ENCODE measurements at places on chromosomes 1 and 21.
A peak's percentile ranks its signal among the peaks of the same experiment; 100 is the strongest.

DNA sequence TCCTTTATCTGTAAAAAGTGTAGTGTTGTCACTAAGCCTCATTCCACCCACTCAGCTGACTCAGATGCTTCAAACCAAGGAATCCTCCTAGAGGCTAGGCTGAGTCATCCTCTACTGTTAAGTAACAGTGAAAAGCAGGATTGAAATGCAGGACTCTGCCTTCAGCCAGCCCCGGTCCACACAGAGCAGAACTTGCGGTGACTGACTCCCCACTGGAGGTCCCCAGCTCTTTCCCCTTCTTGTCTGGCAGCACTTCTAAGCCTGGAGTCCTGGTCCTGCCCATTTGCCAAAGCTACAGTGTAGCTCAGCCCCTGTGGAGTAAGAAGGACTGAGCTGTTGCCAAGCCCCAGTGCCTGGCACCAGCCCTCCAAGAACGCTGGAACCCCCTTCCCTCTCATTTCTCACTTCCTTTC, 1.7 kb downstream of the RAB7B start:
- DNase-seq, result peak; percentile 39

GRCh38 chr1:229087339-229087738, 183.6 kb upstream of the RAB4A start:
- no peak for DNase-seq

DNA sequence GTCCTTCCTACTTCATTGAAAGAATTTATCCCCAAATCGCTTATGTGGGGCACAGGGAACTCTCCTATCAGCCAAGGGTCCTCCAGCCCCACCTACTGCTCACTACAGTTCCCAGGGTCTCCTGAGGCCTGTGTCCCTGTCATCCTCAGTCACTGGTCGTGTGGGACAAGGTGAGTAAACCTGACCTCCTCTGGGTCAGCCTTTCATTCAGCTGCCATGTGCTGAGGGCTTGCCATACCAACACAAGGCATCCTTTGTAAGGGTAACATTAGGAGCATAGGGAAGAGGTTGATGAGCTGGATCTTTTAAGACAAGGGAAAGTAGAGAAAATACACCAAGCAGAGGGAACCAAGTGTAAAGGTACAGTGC, 11.2 kb upstream of the SNAPIN start:
- DNase-seq, result no peak

- no peak for DNase-seq
These were observed 28.3 kb upstream of the LY9 start for GRCh38 chr1:160767395-160768294.

DNA sequence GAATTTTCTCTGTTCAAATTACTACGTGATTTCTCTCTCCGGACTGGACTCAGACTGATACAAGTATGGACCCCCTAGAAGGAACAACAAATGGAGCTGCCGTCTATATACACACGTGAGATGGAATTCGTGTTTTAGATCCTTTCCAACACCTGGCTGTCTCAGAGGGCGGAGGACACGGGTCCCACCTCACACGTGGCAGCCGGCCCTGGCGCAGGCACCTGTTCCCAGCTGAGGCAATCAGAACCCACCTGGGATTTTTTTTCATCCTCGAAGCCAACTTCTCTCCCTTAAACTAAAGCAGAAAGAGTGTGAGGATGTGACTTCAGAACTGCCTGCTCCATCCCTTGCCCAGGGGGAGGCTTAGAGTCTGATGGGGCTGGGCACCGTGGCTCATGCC, 34.1 kb upstream of the SCCPDH start:
- DNase-seq, result no peak

DNA sequence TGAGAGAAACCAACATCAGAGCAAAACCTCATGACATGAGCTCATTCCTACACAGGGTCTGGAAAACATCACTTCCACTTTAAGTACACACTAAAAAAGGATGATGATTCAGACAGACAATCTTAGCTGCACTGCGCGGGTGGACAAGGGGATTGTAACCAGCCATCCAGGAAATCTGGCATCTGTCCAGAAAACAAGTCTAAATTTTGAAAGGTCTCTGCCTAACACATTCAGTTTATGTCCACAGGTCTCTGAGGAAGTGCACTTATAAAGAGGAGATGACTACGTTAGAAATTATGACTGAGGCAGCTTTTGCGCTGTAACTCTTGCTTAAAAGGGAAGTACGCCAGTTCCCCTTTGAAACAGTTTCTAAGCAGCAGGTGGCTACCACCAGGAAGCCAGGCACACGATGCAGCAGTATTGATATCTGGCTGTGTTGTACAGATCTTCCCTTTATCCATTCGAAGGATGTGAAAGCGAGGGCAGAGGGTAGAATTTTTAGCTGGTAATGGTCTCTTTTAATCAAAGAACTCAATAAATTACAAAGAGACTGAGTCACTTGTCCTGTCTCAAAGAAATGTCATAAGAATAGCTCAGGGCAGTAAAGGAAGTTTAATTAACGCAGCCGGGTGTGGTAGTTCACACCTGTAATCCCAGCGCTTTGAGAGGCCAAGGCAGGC, 128.0 kb downstream of the SETD4 start:
- no peak for DNase-seq

- DNase-seq, result no peak
These were observed 20.2 kb upstream of the FAM131C start for GRCh38 chr1:16093611-16094010.

DNA sequence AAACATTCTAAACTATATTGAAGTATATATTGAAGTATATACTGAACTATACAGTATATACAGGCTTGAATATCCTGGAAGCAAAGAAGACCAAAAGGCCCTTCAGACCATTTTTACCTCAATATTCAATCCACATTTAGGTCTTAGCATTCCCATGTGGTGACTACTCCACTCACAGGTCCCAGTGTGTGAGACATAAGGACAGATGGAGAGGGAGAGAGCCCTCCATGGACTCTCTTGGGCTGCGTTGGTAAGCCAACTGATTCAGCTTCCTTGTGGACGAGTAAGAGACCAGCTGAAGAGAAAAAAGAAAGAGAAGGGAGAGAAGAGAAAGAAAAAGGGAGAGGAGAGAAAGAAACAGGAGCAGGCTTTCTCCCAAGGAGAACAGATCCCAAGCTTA, 37.3 kb upstream of the ZRANB2 start:
- no peak for DNase-seq

DNA sequence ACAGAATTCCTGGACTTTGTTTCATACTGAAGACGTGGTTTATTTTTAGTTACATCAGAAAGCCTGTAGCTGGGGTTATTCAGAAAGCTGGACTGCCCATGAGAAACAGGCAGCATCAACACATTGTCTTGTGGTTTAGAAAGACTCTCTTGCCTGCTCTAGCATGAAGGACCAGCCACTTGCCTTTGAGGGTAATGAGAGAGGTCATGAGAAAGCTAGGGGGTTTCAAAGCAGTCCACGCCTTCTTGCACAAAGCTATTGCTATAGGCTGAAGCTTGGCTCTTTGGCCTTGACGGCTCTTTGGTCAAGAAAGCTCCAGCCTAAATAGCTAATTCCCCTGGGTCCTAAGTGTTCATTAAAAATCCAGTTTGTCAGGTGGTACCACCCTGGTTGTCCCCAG, 208.1 kb downstream of the PRDM2 start:
- no peak for DNase-seq

DNA sequence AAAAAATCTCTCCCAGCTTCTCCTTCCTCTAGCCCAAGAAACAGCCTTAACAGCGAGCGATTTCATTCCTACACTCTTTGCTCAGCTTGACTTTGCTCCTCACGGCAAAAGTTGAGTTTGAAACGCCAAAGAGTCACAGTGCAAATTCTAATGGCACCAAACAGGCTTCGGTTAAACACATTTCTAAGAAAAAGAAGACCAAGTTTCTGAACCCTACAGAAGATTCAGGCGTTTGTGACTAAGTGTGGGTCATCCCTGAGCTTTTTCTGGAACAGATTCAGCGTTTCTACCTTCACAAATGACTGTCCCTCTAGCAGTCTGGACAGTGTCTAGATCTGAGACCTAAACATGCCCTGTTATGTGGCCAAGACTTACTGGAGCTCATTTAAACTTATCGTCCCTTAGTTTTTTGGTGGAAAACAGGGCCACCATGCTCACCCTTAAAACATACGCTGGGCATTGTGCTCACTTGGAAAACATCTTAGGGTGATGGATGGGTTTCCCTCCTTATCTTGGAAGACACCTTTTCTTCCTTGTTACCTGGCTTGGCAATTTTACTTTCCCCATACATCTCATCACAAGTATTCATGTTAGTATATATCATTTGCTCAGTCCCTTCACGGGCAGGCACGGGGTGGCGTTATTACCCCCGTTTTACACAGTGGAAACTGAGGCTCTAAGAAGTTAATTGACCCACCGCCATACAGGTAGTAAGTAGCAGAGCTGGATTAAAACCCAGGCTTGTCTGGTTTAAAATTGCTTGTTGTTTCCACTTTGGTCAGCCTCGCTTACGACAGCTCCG, 1.0 kb downstream of the C1orf198 start:
- no peak for DNase-seq

- DNase-seq, result no peak
These were observed 22.5 kb downstream of the CEP350 start for GRCh38 chr1:179976970-179977651.

GRCh38 chr1:10947691-10948462, 64.6 kb upstream of the TARDBP start:
- DNase-seq, result no peak

All from head of caudate nucleus (tissue), 42 donors.